ENCODE measurements at places on chromosomes 7 and 10.

DNA sequence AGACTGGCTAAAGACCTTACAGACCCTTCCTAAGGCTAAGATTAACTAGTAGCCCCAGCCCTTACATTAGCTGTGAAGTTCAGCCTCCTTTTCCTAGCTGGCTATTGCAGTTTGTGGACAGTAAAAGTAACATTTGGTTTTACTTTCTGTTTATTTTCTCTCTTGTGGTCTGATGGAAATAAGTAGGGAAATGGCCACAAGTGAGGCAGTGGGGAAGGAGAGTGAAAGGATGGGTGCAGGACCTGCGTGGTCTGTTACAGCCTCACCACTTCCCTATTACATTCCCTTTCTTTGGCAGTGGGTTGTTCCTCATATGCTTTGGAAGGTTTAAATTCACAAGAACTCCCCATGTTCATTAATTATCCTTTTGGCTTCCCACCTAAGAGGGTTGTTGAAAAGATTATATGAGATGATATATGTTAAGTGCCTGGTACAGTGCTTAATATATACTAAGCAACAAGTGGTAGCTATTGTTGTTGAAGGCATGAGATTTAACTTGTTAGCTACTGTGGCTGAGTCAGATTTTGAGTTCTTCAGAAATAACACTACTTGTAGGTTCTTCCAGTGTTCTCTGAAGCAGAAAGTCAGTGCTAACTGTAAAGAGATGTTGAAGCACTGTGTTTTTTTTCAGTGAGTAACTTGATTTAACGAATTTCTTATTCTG is 181.7 kb downstream of the ST7 start:
- no peak for DNase-seq

GRCh38 chr7:94398841-94399240 is 4.1 kb downstream of the COL1A2 start:
- no peak for DNase-seq

DNA sequence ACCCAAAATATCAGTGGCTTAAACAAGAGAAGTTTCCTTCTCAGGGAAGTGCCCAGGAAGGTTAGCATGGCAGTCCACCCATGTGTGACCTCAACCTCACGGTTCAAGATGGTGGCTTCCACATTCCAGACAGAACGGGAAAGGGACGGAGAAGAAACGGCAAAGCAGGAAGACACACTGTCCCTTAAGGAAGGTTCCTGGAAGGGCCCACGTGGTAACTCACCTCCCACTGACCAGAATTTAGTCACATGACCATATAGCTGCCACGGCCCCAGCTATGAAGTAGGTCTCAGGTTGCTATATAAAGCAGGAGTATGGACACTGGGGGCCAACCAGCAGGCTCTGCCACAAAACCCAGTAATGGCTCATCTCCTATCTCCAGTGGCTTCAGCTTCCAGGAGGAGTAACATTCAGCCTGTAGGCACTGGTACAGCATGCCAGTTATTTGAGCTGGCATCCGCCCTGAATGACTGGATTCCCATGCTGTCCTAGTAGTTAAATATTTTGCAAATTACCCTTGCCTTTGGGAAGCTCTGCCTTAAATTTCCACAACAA is 278.5 kb upstream of the KLF14 start:
- no peak for DNase-seq

DNA sequence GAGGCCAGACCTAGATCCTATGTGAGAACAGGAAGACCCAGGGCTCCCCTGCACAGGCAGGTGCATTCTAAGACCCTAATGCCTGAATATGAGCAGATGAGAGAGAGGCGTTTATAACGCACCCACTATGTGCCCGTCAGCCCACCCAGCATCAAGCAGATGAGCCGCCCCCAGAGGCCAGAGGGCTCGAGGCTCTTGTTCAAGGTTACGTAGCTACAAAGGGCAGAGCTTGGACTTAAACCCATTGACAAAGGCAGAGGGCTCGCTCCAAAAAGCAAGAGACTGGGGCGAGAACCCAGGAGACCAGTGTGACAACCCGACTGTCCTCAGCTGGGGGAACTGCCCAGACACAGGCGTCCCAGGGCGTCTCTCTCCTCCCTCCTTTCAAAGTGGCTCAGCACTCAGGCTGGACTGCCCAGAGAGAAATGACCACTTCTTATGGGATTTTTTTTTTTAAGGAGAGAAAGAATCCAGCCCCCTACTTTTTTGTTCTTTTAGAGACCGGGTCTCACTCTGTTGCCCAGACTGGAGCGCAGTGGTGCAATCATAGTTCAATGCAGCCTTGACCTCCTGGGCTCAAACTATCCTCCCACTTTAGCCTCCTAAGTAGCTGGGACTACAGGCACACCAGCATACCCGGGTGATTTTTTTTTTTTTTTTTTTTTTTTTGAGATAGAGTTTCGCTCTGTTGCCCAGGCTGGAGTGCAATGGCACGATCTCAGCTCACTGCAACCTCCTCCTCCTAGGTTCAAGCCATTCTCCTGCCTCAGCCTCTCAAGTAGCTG is 40.1 kb downstream of the TNRC18 start:
- no peak for DNase-seq

DNA sequence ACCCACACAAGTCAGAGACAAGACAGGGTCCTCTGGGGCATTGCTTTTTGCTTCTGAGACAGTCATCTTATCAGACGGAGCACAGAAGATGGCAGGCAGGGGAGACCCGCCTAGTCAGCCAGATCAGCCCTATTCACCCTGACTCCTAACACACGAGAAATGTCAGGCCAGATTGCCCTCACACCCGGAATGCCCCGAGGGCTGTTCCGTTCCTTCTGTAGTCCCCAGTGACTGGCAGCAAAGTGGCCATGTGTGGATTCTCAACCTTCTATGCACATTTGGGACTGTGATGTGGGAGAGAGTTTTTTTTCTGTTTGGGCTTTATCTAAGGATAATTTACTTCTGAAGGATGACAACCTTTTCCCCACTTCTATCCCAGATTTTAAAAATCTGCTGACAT is 35.5 kb upstream of the TBX20 start:
- no peak for DNase-seq

DNA sequence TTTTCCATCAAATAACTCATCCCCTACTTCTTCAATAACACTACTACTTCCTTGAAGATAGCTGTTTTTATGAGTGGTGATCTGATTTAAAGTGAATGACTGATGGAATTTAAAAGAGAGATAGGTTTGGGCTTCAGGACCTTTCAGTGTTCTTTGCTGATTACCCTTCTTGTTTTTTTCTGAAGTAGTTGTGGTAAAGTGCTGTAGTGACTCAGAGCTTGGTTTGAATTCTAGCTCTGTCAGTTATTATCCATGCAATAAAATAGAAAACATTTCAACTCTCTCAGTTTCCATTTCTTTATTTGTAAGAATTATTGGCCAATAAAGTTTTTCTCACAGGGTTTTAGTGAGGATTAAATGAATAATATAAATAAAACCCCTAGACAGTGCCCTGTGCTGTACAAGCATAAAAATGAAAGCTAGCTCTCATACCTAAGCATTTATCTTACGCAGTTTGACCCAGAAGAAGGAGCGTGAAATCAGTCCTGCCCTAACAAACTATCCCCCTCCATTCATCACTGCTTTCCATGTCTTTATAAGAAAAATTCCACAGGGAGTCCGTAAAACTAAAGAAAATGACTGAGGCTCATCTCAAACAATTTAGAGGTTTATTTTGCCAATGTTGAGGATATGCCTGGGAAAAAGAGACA is 25.1 kb upstream of the AKAP9 start:
- DNase-seq, result no peak

DNA sequence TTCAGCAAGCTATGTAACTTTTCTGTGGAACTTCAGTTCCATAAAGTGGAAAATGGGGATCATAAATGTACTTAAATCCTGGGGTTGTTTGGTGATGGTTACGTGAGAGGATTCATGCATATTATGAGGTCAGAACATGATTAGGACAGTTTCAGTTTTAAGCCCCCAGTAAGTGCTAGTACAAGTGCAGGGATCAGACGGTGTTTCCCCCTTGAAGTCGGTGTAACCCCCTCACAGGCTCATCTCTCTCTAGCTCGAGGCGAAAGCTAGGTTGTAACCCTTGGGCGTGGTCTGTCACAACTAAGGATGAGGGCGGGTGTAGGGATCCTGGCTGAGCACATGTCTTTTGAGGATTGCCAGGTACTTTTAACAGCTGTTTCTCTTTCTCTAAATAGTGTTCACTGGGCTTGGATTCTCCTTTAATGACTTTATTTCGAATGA is 84.7 kb downstream of the SPAG6 start:
- DNase-seq, result no peak

DNA sequence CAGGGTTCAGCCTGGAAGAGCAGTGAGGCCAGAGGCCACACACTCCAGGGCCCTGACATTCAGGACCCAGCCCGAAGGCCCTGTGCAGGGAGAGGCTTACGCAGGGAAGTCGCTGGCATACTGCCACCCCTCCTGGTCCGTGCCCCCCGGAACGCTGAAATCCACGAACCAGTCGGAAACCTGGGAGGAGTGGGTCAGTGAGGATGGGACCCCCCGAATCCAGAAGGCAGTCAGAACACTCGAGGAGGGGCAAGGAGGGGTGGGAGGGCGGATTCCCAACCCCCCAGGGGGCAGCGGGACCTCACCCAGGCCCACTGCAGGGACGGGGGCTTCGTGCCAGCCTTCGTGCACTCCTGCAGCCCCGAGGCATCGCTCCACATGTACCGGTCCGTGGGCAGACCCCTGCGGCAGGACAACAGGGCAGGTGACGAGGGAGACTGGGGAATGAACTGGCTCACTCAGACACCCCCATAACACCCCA is 13.5 kb downstream of the BHLHA15 start:
- no peak for DNase-seq

DNA sequence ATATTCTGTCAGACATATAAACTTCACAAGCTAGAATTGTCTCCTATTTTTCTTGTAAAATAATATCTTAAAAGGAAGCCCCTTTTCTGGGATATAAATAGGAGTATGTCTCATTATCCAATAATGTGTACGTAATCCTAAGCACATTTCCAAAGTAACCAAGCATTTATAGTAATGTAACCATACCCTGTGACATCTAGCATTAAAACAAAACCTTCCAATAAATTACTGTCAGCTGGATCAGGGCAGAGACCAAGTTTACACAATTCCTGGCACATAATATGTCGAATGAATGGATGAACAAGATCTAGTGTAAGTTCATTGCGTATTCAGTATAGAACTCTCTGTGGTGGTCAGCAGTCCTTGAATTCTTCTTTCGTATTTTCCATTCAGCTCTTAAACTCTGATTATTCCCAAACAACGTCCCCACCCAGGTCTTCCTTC is 14.3 kb downstream of the CPED1 start:
- no peak for DNase-seq

GRCh38 chr10:12971001-12971788 is 30.3 kb downstream of the CCDC3 start:
- no peak for DNase-seq

DNA sequence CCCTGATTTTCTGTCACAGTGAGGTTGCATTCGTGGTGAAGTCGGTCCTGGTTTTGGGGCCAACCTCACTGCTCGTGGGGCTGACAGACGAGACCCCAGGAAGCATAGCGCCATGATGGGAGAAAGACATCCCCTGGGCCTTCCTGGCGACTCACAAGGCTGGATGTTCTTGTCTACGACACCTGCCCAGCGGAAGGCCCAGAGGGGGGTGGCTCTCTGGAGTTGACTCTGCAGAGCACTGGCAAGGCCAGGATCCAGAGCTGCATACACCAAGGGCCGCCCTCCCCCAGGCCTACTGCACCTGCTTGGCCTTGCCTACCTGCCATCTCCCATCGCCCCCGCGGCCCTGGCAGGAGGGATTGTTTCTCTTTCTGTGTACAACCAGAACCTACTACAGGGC is 608.9 kb downstream of the PTPRN2 start:
- DNase-seq, result no peak

Data from cortex of kidney (tissue), 1 donor.